ENCODE measurements at places on chromosomes 2 and 18.

DNA sequence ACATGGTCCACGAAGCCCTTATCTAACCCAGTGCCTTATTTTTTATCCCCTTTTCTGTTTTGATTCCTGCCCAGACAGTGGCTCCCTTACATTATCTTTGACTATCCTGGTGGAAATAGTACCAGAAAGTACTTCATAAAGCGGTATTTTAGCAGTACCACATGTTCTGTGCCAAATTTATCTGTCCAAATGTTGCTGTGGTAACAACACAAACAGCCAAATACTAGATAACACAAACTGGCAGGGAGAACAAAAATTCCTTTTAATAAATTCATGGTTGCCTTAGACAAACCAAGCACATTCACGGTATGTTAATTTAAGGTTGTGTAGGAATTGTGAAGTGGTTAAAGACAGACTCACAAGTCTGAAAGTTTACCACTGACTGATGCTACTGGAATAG is 187.9 kb upstream of the LHCGR start:
- DNase-seq, result no peak

DNA sequence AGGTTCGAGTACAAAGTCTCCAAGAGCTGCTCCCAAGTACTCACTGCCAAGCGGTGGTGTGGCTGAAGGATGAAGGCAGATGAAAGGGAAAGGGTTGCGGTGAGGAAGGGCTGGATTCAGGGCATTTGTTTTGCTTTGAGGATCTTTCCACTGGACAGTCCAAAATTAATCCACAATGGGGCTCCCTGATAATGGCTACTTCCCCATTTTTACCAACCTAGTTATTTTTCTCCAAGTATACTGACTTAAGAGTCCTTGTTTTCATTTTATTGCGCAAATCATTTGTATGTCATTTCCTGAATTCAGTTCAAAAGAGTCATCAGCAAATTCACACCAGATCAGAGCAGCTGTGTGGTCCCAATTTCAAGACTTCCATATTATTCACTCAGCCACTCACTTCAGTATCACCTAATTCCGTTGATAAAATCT is 464 bp upstream of the SESTD1 start:
- peak; percentile 16 for DNase-seq

GRCh38 chr2:69518841-69519240 is 81.6 kb upstream of the NFU1 start:
- DNase-seq, result no peak

GRCh38 chr2:124426122-124426521 is 401.0 kb downstream of the CNTNAP5 start:
- DNase-seq, result no peak

GRCh38 chr2:191950132-191950874 is 103.4 kb upstream of the CAVIN2 start:
- no peak for DNase-seq

GRCh38 chr2:172510548-172510947 is 45.3 kb upstream of the PDK1 start:
- DNase-seq, result no peak

DNA sequence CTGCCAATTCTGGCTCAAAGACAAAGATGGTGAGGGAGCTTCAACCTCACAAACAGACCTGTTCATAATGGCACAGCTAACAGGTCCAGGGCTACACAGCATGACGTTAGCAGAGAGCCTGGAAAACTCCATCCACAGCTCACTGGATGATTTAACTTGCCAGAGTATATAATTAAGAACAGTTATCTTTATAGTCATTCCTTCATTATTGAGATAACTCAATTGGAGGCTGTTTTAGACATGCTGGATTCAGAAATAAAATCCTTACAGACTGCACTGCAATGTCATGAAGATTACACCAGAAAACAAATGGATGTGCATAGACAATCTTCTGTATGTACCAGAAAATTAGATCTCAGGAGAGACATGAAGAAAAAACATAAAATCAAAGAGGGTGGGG is 55.1 kb upstream of the LYPD1 start:
- DNase-seq, result no peak

- no peak for DNase-seq
These were observed 4.0 kb downstream of the SLC4A3 start for GRCh38 chr2:219631406-219631891.

DNA sequence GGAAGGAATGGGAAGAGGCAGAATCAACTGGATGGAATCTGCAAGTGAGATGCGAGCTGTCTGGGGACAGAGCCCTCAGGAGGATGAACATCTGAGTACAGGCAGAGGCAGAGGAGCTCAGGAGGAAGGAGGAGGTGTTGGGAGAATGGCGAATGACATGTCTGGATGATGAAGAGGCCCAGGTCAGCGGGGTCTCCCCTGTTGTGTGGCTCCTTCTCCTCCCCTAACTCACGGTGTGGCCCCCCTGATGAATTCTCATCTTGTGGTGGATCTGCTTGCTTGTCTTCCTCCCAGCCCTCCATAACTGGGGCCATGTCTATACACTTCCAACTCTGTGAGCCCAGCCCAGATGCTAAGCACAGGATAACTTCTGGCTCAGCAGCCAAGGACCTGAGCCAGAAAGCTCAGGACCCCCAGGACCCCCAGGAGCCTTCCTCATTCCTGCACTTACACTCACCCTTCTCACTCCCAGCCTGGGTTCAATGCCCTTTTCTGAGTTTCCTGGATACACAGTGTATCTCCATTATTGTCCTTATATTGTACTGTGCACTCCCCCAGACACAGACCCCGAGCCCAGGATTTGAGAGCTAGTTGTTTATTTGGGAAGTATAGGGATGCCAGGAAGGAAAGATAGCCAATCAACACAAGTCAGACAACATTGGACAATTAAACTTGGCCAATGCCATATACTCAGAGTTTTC is 678.6 kb upstream of the HS6ST1 start:
- no peak for DNase-seq

DNA sequence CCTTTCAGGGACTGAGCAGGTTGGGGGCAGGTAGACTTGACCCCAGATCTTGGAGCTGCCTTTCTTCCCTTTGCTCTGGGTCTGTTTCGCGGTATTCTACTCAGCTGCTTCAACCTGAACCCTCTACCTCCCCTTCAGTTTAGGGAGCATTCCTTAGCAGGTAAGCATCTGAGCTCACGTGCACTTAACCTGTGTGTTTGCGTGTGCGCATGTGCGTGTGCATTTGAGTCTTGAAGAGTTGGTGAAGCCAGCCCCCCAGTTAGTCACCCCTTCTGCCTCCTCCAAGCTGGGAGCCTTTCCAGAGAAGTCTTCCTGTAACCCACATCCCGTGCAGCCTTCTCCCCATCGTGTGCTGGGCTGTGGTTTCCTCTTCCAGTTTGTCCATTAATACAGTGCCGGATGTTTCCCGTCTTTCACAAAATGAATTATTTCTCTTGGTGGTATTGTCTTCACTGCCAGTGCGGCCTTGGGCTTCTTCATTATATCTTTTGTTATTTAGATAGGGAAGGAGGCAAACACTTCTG is 33.2 kb downstream of the B3GNT2 start:
- DNase-seq, result no peak

GRCh38 chr18:70299393-70299792 is 10.5 kb downstream of the SOCS6 start:
- DNase-seq, result no peak

DNA sequence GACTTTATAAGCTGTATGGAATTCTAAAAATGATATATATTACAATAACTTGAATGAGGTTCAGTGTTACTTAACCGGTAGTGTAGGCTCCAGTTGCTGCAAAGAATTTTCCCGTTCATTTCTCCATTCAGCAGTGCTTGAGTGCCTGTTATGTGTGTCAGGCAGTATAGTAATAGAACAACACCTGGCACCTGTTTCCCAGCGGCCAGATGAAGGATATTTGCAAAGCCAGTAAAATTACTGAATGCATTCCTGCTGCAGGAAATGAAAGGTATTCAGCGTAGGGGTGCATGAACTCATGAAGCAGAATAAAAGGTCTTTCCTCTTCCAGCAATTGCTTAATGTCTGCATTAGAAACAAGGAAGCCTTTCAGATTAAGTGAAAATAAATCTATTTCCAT is 18.8 kb downstream of the YPEL5 start:
- no peak for DNase-seq

DNA sequence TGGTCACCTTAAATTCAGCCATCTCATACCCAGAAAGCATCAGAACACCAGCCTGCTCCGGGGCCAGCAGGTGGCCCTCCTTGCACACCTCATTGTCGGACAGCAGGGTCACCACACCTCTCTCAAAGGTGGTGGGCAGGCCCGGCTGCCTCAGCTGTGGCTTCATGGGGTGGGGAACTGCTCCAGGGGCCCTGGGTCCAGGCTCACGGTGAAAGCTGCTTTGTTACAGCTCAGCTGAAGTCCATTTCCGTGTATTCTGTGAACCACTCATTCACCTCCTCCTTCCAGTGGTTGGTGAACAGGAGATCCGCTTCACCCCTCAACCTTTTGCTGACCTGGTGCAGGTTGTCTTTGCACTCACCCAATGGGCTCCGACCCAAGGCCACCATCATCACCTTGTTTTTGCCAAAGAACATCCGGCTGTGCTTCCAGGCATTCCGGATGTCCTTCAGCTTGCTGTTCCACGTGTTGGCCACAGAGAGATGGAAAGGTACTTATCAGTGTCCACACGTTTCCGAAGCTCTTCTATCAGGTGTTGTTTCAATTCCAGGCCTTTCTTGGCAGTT is 78.6 kb upstream of the LDLRAD4 start:
- no peak for DNase-seq

- no peak for DNase-seq
These were observed 2.4 kb downstream of the GFPT1 start for GRCh38 chr2:69384618-69385081.

DNA sequence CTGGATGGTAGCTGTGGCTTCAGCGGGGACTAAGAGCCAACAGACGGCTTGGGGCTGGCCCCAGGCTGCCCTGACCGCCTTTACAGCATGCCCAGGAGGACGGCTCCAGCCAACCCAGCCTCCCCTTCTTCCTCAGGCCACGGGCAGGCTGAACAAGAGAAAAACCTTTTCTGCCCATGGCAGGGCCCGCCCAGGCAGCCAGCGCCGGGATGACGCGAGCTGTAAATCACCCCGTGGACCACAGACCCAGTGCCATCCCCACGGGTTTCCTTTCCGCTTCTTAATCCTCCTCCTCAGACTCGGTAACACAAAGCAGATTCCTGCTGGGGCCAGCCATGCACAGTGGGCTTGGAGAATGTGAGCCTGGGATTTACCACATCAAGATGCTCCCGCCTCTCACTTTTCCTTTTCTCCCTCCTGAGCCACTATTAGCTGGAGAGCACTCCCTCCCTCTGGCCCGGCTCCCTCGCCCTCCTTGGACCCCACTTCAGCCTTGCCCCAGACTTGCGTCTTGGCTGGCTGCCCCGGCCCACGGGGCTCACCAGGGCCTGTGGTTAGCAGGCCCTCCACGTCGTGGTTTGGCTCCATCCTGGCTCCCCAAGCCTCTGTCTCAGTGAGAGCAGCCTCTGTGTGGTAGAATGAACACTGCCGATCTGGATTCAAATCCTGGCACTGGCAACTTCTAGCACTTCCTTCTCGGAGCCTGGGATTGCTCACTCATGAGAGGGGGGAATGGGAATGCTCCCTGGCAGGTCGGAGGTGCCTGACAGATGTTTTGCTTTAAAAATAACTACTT is 31.4 kb downstream of the ATOH8 start:
- no peak for DNase-seq

DNA sequence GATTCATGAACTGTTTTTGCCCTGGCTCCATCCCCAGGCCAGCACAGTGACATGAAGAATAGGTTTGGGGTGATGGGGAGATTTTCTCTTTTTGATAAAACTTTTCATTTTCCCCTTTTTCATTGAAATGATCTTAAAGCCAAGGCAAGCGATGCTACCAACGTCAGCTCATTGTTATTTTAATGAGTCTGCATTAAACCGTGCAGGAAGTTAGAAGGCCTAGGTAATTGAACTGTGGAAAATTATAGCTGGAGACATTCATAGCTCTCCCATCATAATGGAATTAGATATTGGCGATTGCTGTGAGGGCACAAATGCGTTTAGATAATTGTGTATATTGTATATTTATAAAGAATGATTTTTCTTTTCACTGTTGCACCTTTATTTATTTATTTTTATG is 33.2 kb downstream of the SMARCAL1 start:
- DNase-seq, result no peak

GRCh38 chr2:53018825-53019425 is 748.7 kb upstream of the CHAC2 start:
- DNase-seq, result no peak

DNA sequence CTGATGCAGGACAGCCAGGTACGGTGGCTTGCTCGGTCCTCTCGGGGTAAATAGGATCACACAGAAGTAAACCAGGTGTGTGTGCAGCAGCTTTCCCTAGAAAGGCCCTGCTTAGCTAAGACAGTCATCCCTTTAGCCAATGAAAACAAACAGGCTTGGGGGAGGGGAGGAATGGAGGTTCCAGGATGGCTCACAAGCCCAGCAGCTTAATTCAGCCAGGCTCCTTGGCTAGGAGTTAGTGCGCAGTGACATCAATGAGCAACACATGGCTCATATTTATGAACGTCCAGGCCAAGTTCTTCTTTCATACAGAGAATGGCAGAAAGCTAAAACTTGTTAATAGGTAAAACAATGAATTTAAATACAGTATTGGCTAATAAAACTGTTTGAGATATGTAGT is 10.2 kb downstream of the IAH1 start:
- no peak for DNase-seq

DNA sequence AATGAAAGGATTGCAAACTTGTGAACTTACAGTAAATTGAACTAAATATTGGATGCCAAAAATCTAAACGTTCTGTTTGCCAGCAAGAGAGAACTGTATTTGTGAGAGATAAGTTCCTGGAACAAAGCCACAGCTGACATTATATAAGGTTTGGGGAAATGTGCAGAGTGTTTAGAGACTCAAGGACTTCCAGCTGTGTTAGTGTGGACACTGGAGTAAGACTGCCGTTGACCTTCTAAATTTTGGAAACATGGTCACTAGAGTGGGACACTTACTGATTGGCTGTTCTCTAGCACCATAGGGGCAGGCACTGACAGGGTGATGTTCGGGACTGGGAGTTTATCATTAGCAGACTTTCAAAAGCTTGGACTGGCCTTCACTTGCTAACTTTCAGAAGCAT is 40.5 kb downstream of the SCN9A start:
- no peak for DNase-seq

GRCh38 chr18:9919564-9920232 is 5.9 kb downstream of the VAPA start:
- DNase-seq, result no peak

DNA sequence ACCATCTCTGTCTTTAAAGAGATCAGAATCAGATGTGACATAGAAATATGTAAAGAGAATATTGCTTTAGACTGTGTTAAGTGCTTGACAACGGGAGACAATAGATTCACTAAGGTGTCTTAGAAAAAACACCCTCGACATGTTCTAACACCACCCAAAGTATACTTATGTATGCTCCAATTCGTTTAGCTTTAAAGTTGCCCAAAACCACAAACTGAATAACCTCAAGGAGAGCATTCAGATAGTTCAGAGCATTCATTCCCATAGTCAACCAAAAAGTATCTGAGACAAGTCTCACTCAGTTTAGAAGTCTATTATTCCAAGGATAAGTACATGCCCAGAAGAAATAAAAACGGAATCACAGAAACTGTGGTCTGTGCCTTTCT is 96.4 kb downstream of the KYNU start:
- DNase-seq, result no peak

GRCh38 chr2:98091738-98092137 is 4.8 kb downstream of the VWA3B start:
- no peak for DNase-seq
